Skeletal muscle cell (primary cell): ENCODE measurements at places on chromosomes 1 and 21.

GRCh38 chr1:67732750-67733151 lies 47.8 kb downstream of the GADD45A start:
- DNase-seq = peak; percentile 88

GRCh38 chr1:17624611-17625233 lies 85.2 kb downstream of the ARHGEF10L start:
- DNase-seq = no peak

DNA sequence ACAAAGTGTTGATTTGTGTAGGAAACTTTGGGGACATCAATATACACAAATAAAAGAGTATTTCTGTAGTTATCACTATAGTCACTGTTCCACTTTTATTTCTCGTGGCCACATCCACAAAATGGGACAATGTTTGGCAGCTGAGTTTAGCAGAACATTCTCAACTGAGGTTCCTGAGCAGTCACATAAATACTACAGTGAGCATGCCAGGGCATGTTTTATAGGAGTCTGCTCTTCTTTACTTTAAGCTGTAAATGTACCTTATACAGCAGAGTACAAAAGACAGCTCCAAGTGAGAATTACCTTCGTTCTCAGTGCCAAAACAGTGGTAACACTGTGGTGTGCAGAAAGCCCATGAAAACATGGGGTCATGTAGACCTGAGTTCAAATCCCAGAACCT lies 5.0 kb downstream of the BTG3 start:
- no peak for DNase-seq

- DNase-seq = no peak
These were observed 5.8 kb downstream of the TIAM1 start for GRCh38 chr21:31337996-31338907.

DNA sequence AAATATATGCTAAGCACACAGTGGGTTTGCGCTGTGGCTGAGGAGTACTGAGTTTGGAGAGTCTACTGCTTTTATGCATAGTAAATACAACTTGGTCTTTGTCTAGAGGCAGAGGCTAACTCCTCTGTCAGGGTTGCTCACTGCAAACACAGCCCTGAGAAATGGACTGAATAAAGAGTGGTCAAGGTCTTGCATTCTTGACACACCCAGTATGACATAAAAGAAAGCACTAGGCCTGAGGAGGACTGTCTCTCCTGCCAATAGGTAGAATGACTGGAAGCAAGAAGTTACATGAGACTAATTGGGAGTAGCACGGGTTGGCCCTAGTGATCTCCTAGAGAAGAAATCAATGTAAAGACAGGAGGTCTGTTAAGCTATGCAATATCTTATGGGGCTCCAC lies 367.2 kb upstream of the B3GALT2 start:
- no peak for DNase-seq

DNA sequence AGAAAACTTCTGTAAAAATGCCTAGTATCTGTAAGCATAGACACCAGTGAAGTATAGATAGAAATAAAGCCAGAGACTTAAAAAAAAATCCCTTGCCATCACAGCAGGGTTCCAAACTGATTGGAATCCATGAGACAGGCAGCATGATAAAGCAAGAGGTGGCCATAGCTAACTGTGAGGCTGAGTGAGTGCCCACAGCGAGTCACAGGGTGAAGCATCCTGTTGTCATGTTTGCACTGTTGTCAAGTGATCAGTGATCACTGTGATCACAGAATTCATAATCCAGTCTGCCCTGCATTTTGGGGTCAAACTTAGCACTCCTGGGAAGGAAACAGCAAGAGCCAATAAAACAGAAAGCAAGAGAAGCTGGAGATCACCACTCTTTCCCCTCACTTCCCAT lies 33.3 kb downstream of the LRRC8B start:
- no peak for DNase-seq

GRCh38 chr21:25756190-25756932 lies 21.6 kb downstream of the GABPA start:
- no peak for DNase-seq

DNA sequence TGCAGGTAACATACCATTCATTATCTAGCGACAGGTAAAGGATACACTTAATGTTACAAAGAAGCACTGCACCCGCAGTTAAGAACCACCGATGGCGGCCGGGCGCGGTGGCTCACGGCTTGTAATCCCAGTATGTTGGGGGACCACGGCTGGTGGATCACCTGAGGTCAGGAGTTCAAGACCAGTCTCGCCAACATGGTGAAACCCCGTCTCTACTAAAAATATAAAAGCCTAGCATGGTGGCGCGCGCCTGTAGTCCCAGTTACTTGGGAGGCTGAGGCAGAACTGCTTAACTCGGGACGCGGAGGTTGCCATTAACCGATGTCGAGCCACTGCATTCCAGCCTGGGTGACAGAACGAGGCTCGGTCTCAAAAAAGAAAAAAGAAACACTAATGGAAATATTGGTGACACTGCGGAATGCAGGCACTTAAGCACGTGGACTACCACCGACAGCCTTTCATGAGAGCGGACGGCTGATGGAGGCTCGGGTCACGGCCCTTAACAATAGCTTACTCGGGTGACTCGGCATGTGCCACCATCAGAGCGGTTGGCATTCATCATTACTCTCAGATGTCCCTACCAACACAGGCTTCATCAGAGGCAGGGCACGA lies 542 bp downstream of the GAS5 start:
- no peak for DNase-seq

- DNase-seq = no peak
These were observed 18.7 kb upstream of the ZNF362 start for GRCh38 chr1:33237579-33237978.

DNA sequence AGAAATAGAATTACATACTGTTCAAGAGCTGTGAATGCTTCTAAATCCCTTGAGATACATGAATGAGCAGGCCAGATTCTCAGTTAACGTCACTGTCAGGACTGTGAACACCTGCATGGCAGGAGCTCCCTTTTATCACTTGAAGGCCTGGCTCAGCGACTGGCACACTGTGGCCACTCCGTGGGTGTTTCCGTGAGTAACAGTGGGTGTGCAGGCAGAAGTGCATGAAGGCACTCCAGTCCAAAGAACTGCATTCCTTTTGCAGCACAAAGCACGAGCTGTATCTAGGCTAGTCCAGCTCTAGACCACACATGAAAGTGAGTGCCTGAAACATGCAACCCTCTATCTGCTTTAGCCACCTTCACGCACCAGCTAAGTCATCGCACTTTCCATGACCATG lies 9.6 kb upstream of the SIM2 start:
- no peak for DNase-seq

DNA sequence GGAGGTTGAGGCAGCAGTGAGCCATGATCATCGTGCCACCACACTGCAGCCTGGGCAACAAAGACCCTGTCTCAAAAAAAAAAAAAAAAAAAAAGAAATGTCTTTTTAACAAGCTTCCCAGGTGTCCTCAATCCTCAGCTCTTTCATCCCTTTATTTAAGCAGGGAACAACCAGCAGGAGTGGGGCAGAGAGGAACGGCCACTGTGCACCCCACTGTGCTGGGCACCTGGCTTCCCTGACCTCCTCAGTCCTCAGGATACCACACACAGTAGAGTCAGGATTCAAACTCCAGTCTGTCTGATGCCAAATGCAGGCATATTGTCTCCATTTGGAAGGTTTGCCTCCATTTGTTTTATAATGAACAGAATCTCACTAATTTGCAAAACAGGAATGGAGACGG lies 19.8 kb upstream of the PTAFR start:
- DNase-seq = no peak

DNA sequence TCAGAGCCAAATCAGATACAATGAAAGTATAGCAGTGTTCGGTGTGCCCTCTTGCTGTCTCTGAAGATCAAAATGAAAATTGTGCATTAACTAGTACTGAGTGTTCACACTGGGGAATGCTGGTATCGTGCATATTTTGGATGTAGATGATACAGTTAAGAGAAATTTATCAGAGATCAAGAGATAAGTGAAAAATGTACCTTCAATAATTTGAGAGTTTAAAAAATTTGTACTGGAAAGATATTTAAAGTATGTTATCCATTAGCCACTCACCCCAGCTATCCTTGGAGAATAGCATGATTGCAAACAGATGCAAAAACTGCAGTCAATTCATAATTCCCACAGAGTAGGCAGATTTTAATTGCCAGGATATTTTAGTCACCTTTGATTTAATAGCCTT lies 56.4 kb downstream of the GREM2 start:
- DNase-seq = no peak

- DNase-seq = no peak
These were observed 41.2 kb upstream of the RGS8 start for GRCh38 chr1:182725259-182726255.

- no peak for DNase-seq
These were observed 14.0 kb upstream of the GBP5 start for GRCh38 chr1:89286549-89287180.

- no peak for DNase-seq
These were observed 103.2 kb upstream of the KIF26B start for GRCh38 chr1:245051349-245052221.

GRCh38 chr1:119046429-119046784 lies 58.3 kb upstream of the TBX15 start:
- DNase-seq = no peak

DNA sequence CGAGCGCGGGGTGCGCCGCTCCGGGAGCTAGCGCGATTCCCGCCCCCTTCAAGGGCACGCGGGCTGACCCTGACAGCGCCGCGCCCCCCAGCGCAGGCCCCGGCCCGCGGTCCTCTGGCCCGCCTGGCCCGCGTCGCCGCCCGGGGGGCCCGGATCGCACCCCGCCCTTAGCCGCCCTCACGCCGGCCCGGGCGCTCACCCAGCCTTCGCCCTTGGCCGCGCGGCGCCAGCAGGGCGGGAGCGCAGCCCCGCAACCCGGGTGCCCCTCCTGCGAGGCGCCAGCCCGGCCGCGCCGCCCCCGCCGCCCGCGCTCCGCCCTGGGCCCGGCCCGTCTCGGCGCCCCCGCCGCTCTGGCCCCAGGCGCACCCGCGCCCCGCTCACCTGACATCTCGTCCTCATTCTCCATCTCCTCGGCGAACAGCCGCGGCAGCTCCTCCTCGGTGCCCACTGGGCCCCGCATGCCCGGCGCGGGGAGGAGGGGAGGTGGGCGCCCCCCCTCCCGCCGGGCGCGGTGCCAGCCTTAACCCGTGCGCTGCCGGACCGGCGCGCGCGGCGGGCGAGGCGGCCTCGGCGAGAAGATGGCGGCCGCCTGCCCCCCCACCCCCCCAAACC lies 451 bp downstream of the CHD5 start:
- DNase-seq = no peak

DNA sequence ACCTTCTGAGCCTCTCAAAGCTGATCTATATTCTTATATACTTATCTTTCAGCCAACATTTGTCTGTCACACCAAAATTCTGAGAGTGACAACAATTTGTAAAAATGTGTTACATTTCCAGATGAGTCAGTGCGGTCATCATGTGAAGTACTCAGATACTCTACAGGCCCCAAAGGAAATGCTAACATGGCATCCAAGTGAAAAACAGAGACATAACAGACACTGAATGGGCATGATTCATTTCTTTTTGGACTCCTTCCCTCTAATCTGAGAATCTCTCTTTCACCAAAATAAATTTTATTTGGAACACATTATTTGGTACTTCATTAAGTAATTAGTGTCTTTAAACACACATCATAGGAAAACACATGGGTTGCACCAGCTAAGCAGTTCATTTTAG lies 96.6 kb downstream of the SLC44A5 start:
- DNase-seq = no peak

GRCh38 chr1:100622506-100622905 lies 84.6 kb downstream of the GPR88 start:
- DNase-seq = no peak

- DNase-seq = no peak
These were observed 27.6 kb downstream of the IL10RB start for GRCh38 chr21:33293811-33294216.
